RCC 7860 (cell line): ENCODE measurements at places on chromosomes 12 and 14.

DNA sequence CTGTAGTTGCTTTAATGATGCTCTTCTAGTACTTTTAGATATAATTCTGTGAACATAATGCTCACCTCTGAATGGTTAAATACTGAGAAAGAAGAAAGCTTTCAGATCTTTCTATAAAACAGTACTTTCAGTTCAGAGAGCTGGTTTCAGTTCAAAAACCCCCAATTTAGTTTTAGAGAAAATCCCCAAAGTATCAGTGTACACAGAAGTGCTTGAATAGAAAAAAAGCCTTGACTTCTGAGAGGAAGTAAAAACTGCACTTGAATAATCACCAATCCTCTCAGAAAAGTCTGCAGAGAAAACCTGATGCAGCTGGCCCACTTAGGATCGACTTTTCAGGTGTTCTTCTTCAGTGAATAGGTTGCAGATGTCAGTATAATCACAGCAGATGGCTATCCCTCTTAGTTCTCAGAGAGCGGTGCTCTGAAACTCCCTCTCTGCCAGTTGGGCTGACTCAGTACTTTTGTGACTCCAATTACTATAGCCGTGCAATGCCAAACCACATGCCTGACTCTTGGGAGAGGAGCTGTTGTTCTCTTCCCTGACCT, 616.3 kb downstream of the LRFN5 start:
- DNase-seq, result peak; percentile 53

- DNase-seq, result no peak
Observed at GRCh38 chr14:26984311-26985177, 386.7 kb upstream of the NOVA1 start.

GRCh38 chr12:112163056-112163455, 37.7 kb downstream of the TRAFD1 start:
- no peak for DNase-seq

GRCh38 chr14:31025367-31026076, at the start of gene AP4S1:
Gene AP4S1 (plus strand): TSS chr14:31025649. CDS start chr14:31066197, 40,548 bp downstream.
- no peak for DNase-seq

GRCh38 chr12:1630133-1630826, 1.2 kb downstream of the WNT5B start:
- no peak for DNase-seq

DNA sequence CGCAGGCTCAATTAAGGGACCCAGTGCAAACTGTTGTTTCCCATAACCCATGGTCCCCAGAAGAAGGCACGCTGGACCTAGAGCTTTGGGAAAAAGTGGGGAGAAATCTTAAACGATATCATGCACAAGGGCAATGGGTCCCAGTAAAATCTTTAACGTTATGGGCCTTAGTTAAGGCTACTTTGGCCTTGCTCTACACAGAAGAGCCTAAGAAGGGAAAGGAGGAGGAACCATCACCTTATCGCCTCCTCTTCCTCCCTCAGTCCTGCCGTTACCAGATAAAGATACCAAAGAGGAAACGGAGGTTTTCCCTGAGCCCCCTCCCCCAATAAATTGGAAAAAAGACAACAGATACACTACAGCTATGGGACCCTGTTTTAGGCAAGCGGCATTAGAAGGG, 116.9 kb downstream of the PPHLN1 start:
- no peak for DNase-seq

GRCh38 chr14:63737582-63738006, 9.7 kb upstream of the SGPP1 start:
- no peak for DNase-seq

DNA sequence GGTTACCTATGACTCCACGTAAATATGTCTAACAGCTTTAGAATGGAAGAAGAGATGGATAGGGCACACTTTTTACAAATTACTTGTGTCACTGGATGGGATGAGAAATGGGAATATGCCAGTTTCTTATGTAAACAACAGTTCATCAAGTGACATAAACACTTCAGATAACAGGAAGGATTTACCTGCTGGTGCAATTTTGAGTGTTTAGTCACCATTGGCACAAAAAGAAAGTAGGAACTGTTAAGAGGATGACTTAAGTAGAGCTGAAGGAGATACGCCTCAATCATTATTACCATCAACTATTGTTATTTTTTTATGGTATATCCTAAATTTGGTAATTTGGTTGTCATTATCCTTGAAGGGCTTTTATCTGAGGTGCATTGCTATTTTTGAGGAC, 83.2 kb downstream of the RMST start:
- no peak for DNase-seq

GRCh38 chr12:25372002-25372401, 121.3 kb upstream of the KRAS start:
- DNase-seq, result no peak

GRCh38 chr14:89688507-89689211, 265.9 kb downstream of the EFCAB11 start:
- no peak for DNase-seq

- DNase-seq, result no peak
Observed at GRCh38 chr14:22846811-22847307, 10.5 kb downstream of the MMP14 start.

- DNase-seq, result peak; percentile 63
Observed at GRCh38 chr12:56880125-56880992, 53.8 kb downstream of the SDR9C7 start.

DNA sequence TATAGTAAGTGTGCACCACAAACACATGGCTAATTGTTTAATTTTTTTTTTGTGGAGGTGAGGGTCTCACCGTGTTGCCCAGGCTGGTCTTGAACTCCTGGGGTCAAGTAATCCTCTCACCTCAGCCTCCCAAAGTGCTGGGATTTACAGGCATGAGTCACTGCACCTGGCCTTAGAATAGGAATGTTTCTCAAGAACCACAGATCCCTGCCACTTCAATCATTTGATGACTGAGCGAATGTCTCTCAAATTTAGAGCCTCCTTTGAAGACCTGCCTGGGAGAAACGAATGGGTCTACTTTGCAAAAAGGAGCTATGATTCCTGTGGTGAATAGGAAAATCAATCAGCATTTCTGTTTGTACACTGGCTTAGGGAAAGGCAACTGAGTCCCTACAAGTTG, 33.5 kb upstream of the CHST11 start:
- no peak for DNase-seq
